ENCODE measurements at places on chromosomes 11 and 22.

DNA sequence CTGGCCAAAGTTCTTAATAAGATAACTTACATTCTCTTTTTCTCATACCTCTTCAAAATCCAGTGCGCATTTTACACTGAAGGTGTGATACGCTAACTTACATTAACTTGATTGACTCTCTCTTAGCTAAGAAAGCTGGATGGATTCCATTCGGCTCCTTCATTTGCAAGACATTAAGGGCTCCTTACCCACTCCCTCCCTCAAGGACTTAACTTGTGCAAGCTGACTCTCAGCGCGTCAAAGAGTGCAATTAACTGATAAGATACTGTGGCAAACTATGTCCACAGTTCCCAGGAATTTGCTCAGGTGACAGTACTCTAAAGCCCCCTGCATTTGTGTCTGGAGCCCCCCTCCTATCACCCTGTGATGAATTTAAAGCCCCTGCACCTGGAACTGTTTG, 6.4 kb upstream of the RFPL1 start:
- peak; percentile 51 for DNase-seq

- no peak for DNase-seq
Observed at GRCh38 chr11:72512956-72513355, 78.6 kb upstream of the CLPB start.

GRCh38 chr11:71221201-71221600, 31.2 kb downstream of the SHANK2 start:
- no peak for DNase-seq

GRCh38 chr11:9133956-9134355, 42.6 kb upstream of the SCUBE2 start:
- DNase-seq = no peak

DNA sequence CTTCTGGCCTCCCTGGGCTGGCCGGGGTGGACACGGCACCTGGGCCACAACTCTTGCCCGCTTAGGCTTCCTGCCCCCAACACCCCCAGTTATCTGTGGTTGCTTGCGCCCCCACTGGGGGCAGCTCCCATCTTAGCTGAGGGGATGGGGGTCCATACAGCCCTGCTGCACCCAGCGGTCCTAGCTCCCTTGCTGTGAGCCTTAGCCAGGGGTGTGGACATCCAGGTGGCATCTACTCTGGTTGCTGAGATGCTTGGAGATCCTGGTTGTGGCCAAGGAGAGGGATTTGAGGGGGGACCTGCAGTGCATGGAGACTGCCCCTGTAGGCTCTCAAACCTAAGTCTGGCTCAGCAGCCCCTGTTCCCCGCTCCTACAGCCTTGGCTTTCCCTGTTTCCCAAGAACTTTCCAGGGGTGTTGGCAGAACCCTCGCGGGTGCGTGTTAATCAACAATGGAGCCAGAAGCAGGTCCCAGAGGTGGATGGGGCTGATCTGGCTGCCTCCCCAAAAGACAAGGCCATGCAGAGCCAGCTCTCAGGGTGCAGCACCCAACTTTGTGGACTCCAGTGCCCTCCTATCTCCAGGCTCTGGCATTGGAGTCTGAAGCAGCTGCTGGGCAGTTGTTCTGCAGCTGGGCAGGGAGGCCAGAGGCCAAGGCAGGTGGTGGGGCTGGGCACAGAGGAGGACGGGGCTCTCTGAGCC, 3.3 kb downstream of the KCNQ1 start:
- DNase-seq = no peak

- no peak for DNase-seq
Observed at GRCh38 chr11:50088231-50088630, 55.6 kb downstream of the OR4C45 start.

- DNase-seq = no peak
Observed at GRCh38 chr22:47032956-47033647, 270.7 kb downstream of the TBC1D22A start.

DNA sequence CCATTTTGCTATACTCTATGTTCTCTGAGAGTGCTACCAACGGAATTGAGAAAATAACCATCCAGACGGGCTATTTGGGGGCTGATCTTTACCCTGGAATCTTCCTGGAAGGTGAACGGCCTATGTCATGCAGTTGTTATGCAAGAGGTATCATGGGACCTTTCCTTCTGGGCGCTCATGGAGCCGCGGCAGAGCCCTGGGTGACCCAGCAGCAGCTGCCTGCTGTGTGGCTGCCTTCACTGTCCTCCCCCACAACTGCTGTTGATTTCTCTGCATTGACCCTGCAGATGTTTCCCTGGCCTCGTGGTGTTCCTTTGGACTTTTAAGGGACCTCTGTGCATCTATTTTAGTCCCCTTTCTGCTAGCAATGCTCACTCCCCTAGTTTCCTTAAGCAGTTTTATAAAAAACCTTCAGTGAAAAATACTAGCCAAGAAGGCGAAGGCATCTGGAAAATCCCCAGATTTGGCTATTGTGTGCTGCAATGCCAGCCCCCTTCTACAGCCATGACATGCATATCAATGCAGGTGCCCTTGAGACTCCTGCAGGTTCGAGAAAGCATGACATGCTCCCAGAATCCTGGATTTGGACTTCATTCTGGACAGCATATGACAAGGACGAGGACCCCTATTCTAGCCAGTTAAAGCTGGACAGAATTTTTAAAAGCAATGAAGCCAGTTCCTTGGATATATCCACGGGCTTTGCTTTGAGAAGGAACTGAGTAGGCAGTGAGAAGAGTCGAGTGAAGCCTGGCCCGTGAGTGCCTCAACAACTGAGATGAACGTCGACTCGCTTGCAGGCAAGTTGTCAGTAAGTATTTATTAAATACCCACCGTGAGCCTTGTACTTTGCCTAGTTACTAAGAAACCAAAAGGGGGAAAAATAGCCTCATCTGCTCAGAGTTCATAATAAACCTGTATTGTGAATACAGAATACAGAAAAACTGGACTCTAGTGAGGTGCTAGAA, at the start of gene SLC25A18:
TSS of gene SLC25A18 (plus strand) at position 593 of the 965 bp plus-strand sequence. CDS start 16,447 bp downstream, outside the sequence.
- DNase-seq = peak; percentile 63

DNA sequence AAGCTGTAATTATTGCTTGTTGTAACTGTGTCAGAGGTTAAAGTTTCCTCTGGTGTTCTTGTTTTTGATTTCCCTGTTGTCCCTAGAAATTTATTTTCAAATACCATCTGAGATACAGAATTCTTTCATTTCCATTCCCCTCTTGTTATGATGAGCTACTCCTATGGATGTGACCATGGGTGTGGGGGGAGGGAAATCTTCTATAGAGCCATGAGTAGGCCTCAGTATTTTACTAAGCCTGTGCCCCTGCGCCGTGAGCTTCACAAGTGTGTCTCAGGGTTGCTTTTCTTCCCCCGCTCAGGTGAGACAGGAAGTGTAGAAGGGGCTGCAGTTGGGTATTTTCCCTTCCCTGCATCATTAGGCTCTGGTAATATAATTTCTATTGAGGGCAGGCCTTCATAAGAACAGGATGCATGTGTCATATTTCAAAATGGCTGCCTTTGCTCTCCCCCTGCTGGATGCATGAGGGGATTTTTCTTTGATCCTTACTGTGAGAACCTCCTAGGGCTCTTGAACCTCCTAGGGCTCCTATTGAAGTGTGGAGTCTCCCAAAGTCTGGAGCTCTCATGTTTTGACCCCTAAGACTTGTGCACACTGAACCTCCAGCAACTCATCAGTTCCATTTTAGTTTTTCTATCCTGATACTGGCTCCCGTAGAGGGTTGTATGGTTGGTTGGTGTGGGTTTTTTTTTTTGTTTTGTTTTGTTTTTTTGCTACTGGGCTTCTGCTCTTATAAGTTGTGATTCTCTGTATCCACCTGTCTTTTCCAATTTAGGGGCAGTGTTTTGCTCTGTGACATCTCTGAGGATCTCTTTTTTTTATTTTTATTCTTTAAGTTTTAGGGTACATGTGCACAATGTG, 658.2 kb downstream of the NTM start:
- DNase-seq = peak; percentile 58

- no peak for DNase-seq
Observed at GRCh38 chr11:75425422-75425821, 7.6 kb downstream of the KLHL35 start.

GRCh38 chr11:129209891-129210830, 18.0 kb upstream of the ARHGAP32 start:
- DNase-seq = no peak

GRCh38 chr11:20097319-20098221, 62.7 kb downstream of the DBX1 start:
- DNase-seq = peak; percentile 38

DNA sequence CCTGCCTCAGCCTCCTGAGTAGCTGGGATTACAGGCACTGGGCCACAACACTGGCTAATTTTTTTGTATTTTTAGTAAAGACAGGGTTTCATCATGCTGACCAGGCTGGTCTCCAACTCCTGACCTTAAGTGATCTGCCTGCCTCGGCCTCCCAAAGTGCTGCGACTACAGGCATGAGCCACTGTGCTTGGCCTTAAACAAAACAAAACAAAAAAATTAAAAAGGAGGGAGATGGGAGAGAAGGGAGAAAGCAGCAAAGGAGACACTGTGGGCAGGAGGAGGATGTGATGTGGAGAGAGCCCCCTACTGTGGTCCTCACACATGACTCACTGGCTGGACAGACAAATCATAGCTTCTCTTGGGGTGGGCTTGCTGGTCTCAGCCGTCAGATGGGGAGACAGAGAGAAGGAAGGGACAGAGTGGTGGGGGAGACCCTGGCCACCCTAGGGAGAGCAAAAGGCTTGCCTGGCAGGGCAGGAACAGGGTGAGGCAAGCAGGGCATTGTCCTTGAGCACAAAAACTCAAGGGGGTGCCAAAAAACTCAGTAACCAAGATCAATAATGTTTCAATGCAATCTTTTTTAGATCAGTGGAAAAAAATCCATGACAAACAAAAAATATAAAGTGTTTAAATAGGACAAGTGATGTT, 31.6 kb downstream of the TPST2 start:
- DNase-seq = no peak

DNA sequence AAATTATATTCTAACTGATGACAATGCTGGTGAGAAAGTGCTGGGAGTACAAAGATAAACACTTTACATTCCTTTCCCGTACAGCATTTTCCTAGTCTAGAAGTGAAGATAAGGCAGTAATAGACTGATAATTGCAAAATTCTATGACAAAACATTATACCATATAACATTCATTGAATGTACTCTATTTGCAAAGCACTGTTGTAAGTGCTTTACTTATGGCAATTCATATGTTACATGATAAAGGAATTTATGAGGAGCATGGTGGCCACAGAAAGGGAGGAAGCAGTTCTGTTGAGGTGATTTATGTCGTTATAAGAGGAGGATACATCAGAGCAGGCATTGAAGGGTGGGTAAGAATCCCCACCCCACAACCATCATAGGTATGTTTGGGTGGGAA, 434.8 kb downstream of the RAB38 start:
- no peak for DNase-seq

GRCh38 chr11:63488789-63489188, 2.2 kb downstream of the PLAAT5 start:
- DNase-seq = no peak

DNA sequence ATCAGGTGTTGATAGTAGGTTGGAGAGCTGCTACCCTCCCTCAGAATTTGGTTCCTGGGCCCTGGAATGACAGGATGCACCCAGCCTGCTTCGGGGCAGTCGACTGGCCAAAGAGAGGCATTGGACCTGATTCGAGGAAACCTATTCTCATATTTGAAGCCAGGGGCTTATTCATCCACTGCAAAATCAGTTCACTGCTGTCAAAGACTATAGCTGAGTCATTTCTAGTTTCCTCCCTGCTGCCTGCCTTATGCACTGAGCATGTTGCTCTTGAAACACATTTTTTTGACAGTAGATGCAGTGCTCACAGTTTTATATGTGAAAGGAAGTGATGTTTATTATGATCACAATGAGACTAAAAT, 565.4 kb downstream of the ETS1 start:
- DNase-seq = no peak

DNA sequence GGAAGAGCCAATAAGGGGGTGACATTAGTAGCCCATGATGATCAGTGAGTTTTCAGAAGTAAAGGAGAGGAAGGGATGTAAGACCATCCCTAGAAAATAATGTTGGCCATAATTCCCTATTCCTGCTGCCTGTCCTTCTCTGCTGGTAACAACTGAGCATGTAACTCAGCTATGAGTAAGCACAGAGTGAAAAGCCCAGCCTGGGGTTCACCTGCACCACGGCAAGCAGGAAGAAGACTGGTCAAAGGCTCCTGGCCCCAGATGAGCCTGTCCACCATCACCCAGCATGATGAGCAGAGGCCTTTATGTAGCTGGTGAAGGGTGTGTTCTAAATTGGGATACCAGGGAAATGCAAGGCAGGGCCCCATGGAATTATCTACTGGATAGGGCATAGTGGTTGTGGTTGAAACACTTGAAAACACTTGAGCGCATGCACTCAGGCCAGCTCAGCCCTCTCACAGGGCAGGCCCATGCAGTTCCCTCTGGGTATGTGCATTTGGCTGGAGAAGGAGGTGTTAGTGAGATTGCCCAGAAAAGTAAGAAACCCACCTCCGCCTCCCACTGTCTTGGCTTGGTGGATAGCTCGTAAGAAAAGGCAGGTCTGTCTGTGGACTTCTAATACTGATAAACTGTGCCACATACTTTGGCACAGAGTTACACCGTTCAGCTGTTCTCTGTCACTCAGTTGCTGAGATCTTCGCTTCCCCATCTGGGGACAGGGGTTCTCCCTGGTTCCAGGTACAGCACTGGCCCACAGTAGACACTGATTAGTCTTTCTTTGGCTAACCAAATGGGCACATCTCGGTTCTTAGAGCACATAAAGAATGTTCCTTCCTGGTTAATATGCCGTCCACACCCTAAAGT, 86.8 kb downstream of the AMOTL1 start:
- no peak for DNase-seq

GRCh38 chr11:115774756-115775155, 270.5 kb upstream of the CADM1 start:
- DNase-seq = no peak

DNA sequence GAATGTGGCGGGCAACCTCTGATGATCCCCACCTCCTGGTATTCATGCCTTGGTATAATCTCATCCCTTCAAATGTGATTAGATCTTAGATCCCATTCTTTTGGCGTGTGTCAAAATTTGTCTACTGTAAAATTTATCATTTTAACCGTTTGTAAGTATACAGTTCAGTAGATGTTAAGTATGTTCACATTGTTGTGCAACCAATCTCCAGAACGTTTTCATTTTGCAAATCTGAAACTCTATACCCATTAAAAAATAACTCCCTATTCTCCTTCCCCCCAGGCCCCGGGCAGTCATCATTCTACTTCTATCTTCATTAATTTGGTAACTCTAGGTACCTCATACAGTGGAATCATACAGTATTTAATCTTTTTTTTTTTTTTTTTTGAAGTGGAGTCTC, 159.0 kb downstream of the LDLRAD3 start:
- no peak for DNase-seq

- DNase-seq = no peak
Observed at GRCh38 chr11:99117603-99118002, 96.9 kb downstream of the CNTN5 start.

DNA sequence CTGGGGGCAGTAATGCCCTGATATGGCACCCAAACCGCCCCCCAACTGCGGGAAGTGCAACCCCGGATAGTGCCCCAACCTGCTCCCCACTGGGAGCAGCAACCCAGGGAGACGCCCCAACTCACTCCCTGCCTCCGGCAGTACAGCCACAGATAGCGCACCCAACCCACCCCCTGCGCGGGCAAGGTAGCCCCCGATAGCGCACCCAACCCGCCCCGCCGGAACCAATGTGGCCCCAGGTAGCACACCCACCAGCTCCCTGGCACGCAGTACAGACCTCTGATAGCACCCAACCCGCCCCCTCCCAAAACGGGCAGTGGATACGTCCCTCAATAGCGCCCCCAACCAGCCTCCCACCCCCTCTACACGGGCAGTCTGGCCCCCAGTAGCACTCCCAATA, 3.8 kb upstream of the RFPL3 start:
- DNase-seq = no peak
